ENCODE measurements at places on chromosomes 4 and X.

GRCh38 chr4:142091691-142092182 is 455.4 kb downstream of the IL15 start:
- peak; percentile 56 for DNase-seq

GRCh38 chrX:16825264-16826035 is 39.2 kb downstream of the TXLNG start:
- peak; percentile 25 for DNase-seq

DNA sequence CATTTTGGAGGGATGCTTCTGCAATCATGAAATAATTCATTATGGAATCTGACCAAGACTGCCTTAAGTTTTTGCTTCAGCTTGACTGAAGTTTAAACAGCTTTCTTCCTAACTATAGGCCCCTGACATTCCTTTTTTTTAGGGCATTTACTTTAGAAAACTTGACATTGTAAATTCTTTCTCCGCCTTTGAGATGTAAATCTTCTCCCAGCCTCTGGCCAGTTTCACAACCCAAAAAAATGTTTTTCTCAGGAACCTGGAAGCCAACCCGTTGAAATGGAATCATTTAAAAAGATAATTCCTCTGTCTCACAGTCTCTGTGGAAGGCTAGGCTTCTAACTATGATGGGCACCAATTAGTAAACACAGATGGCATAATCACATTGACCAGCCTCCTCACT is 710.4 kb upstream of the PABPC4L start:
- no peak for DNase-seq

GRCh38 chr4:6115342-6115741 is 85.0 kb downstream of the JAKMIP1 start:
- no peak for DNase-seq

GRCh38 chr4:14254926-14255325 is 627.4 kb upstream of the BOD1L1 start:
- DNase-seq, result no peak
